ENCODE measurements at places on chromosomes 7 and 10.

- DNase-seq = peak; percentile 43
Observed at GRCh38 chr7:74449809-74450397, 3.8 kb upstream of the GTF2IRD1 start.

DNA sequence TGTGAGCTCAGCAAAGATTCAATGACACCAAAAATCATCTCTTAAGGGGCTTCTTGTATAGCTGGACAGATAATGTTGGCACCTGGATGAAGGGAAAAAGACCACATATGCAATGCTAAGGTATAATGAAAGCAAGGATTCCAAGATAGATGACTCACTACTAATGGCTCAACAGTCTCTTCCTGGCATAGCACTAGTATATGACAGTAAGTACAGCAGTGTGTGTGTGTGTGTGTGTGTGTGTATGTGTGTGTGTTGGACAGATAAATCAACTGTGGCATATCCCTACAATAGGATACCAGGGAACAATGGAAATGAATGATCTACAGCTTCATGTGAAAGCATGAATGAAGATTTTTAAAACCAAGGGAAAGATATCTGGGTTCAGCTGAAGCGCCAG, 257.1 kb downstream of the SFMBT2 start:
- no peak for DNase-seq

DNA sequence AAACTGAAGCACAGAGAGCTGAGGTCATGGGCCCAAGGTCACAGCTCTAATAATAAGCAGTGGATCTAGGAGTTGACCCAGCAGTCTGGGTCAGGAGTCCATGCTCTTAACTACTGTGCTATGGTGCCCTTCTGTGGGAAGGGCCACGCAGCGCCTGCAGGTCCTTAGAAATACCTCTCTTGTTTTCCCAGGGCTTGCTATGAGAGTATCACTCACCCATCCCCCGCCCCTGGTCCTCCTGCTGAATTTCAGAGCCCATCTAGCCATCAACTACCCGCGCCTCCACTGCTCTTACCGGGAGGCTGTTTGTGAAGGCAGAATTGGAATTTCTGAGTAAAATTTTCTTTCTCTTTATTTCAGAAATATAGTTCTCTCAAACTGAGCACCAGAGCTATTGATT, 27.3 kb upstream of the CRHR2 start:
- DNase-seq = no peak

DNA sequence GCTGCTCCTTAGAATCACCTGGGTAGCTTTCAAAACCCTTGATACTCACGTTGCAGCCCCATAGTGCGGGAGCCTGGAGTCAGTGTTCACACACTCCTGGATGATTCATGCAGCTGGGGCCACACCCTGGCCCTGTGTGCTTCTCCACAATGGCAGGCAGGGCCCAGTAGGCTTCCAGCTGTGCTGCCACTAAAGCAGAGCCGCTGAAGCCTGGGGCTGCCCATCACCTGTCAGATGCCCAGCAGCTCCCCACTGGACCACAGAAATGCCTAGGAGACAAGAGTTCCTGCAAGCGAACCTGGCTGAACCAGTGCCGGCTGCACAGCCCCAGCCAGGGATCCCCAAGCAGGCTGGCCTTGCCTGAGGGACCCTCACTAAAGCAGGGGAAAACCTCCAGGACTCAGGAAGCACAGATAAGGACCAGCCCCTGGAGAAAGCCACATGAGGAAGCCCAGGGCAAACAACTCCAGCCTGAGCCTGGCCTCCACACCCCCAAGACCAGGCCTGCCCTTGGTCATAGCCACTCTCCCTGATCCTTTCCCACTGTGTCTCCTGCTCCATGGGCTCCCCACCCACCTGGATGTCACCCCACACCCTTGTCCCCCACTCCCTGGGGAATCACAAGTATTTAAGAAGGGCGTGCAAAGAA, 111.9 kb downstream of the GRID1 start:
- DNase-seq = no peak

GRCh38 chr10:8556321-8556720, 501.8 kb downstream of the GATA3 start:
- no peak for DNase-seq

- DNase-seq = no peak
Observed at GRCh38 chr7:74526780-74527179, 73.1 kb downstream of the GTF2IRD1 start.

GRCh38 chr10:19922236-19922963, 106.2 kb downstream of the PLXDC2 start:
- no peak for DNase-seq

- peak; percentile 22 for DNase-seq
Observed at GRCh38 chr7:28408960-28409715, 3.2 kb upstream of the CREB5 start.

DNA sequence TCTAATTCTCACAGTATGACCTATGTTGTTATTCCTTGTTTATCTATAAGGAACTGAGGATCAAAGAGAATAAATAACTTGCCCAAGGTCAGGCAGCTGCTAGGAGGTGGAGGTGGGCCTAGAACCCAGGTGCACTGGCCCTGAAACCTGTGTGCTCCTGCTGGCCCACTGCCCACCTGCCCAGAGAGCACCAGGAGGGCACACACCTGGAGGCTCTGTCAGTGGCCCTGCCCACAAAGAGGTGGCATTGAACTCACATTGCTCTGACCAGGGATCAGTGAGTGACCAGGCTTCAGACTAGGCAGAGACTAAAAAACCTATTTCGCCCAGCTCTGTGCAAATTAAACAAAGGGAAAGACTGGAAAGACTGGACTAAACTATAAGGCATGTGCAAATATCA, 210.6 kb downstream of the TNS3 start:
- DNase-seq = no peak

DNA sequence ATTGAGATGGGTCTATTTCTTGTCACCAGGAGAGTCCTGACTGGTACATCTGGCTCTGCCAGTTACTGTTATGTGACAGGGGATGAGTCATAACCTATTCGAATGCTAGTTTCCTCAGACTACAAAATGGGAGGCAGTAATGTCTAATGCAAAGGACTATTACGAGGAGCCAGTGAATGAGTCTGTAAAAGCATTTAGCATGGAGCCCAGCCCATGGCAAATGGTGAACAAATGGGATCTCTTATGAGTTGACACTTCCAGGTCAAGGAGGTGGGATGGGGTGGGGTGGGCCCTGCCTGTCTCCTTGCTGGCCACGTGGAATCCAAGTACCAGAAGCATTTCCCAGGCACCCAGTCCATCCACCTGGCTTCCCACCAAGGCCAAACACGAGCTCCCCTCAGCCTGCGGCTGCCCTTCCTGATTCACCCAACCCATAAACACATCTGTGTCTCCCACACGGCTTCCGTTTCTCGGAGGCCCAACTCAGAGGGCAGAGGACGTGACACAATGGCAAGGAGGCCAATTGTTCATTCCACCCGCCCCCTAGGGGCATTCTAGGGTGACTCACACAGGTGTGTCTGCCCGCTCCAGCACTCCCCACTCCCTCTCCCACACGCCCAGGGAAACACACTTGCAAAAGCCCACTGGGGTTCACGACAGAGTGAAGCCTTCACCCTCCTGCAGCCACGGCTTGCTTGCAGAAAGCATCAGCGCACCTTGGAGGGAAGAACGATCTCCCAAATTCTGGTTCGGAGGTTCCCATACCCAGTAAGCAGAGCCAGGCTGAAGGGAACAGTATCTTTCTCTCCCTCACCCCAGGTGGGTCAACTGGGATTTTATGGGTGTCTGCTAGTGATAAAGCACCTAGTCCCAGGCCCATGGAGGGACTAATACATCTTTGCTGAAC, 109.8 kb downstream of the SH3PXD2A start:
- DNase-seq = no peak

DNA sequence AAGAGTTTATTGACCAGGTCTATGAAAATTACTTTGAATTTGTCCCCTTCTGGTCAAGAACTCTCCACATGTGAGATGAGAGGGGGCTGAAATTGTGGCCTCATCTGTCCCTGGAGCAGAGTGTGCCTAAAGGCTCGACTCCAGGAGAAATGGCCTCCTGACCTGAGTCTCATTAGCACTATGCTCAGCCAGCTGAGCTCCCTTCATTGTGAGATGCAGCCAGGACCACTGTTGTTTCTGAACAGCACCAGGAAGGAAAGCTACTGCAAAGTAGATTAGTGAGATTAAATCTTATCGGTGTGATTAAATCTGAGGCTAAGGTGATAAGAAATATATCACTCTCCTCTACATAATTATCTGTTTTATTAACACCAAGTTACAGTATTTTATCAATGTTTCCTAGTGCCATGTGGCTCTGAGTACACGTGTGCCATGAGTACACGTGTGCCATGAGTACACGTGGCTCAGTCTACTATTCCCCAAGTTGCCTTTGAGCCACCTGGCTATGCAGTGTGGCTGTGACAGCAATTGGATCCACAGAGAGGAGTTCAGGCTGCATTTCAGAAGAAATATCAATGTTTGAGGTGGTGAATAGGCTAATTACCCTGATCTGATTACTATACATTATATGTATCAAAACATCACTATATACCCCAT, 126.9 kb downstream of the IPMK start:
- DNase-seq = no peak

DNA sequence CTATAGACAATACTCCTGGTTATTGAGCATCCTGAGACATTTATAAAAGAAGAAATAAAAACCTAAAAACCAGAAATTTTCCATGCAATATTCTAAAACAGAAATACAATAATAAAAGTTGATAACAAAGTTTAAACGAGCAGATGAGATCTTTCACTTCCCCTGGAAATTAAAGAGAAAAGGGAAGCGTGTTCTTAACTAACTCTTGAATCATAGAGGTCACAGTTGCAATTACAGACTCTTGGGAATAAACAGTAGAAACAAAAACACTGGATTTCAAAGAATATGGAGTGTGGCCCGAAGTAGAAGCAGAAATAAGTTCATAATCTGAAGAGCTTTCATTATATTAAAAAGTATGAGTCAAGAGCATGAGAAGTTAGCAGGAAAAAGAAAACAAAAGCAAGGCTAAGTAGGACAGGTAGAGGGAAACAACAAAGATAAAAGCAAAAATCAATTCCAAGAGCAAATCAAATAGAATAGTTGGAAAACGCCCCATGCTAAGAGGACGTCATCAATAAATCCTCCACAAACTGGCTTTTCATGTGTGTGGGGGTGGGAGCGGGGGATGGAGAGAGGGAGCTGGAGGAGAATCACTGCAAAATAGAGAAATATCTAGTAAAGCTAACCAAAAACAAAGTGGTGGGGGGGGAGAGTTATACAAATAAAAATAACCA, 55.2 kb upstream of the C10orf71 start:
- DNase-seq = no peak

DNA sequence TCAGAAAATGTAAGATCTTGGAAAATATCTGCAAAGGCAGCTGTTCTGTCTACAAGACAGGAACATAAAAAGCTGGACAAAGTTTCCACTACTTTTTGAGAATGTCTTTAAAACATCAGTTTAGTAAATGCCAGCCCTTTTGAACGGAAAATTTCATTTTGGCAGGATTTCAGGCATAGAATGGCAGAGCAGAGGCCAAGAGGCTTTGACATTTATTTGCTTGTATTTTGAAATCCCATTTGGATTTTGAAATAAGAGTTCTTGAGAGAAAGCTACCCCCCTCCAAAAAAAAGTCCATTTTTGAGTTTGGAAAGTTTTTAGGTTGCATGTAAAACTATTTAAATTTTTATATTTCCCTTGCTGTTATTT, 3.1 kb upstream of the ETV1 start:
- no peak for DNase-seq

- no peak for DNase-seq
Observed at GRCh38 chr7:99459087-99459486, 6.9 kb downstream of the ATP5MF start.

All from activated CD8-positive, alpha-beta memory T cell treated with anti-CD3 and anti-CD28 coated beads for 1 hour (primary cell).